Stimulated activated CD8-positive, alpha-beta memory T cell treated with anti-CD3 and anti-CD28 coated beads, Interleukin-12 subunit alpha, Interleukin-12 subunit beta, amount 100 ng/mL, for 4 hours (primary cell): ENCODE measurements at places on chromosomes 16 and 17.

GRCh38 chr16:72012607-72013006, 4.1 kb downstream of the DHODH start:
- DNase-seq, result no peak

DNA sequence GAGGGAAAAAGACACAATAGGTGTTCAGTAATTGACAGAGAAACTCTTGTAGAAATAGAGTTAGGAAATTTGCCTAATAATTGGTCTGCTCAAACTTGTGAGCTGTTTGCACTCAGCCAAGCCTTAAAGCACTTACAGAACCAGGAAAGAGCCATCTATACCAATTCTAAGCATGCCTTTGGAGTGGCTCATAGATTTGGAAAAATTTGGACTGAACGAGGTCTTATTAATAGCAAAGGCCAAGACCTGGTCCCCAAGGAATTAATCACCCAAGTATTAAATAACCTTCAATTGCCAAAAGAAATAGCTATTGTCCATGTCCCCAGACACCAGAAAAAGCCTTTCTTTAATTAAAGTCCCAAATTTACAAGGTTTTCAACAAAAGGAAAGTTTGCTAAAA, 90.3 kb downstream of the EMP2 start:
- DNase-seq, result no peak

- no peak for DNase-seq
Observed at GRCh38 chr17:58376472-58377000, 24.5 kb upstream of the SUPT4H1 start.

GRCh38 chr16:72677662-72678447, 370.1 kb downstream of the ZFHX3 start:
- no peak for DNase-seq

- no peak for DNase-seq
Observed at GRCh38 chr16:10881479-10882030, 4.6 kb downstream of the CIITA start.

GRCh38 chr16:88373927-88374492, 8.7 kb upstream of the ZNF469 start:
- DNase-seq, result no peak

DNA sequence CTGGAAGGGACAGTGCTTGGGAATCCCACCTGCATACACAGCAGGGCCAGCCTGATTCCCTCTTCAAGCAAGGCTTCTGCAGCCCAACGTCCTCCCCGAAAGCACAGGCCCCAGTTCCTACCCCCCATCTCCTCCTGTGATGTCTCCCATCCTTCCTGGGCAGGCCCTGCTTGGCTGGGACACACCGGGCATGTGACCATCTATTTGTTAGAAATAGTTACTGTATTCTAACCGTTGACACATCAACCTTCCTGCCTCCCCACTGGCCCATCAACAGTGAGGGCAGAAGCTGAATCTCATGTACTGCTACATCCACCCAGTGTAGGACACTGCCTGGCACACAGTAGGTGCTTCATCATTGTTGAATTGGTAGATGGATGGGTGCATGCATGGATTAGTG, 10.7 kb downstream of the PRR29 start:
- DNase-seq, result no peak
